Right ventricle myocardium inferior (tissue), 1 donor: ENCODE measurements at places on chromosomes 2 and 18. TPM values are rescaled to one million over a fixed set of nuclear protein-coding genes. Genes with fewer than 3 reads are reported as not detected.

DNA sequence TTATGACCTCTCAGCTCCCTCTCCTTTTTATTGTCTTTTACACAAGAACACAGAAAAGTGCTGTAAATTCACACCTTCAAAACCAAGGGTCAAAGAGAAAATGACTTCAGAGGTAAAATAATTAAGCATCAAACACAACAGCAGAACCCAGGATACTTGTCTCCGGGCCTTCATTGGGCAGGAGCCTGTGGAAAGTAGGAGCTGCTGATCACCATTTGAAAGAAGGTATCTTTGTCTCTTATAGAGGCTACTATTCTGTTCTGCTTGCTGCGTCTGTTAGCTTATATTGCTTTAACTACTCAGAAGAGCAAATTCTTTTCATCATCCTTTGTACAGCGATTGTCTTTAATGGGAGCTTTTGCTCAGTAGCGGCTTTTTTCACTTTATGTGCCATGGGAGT, 261.1 kb downstream of the PTGR3 start:
- no peak for DNase-seq

The ACVR1 gene
- total RNA-seq = 25.3 TPM

GRCh38 chr2:101433465-101433864, 41.4 kb downstream of the RFX8 start:
- no peak for DNase-seq

DNA sequence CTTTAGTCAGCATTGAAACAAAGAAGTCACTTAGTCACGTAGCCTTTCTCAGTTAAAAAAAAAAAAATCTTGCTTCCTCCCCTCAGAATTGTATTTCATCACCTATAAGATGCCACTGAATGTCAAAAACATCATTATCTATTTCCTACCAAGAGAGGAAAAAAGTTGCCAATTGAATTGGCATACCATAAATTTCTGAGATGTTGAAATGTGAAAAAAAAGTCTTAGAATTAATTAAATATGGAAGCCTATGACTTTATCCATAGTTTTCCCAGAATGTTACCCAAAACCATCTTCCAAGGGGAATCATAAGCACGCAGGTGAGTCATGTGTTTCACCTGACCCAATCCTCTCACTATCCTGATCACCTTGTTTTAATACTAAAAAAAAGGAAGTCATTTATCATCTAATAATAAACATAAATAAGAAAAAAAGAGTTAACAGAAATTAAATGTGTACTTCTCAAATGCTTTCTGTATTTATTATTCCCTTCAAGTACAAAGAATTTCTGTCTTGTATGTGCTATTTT, 205.7 kb downstream of the TCF4 start:
- DNase-seq = no peak

GRCh38 chr2:47300081-47300480, 102.9 kb upstream of the MSH2 start:
- no peak for DNase-seq

The CCDC74B gene
- 0.97 TPM for total RNA-seq

- DNase-seq = no peak
Observed at GRCh38 chr18:55083461-55083860, 124.2 kb upstream of the CCDC68 start.

DNA sequence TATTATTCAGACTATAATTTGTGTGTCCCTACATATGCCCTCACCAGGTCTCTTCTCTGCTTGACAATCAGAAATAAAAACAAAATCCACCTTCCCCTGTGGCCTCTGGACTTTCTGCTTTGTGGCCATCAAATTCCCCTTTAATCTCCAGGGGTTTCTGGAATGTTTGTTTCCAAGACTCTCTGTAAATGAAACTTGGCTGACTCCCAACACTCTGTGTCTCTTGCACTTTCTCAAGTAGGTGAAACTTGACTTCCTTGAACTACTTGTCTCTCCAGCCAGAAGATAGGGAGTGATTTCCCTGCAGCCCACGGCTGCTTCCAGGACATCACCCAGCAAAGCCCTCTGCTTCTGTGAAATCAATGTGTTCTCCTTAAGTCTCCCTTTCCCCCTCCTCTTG, 54.1 kb upstream of the AQP4 start:
- DNase-seq = no peak

DNA sequence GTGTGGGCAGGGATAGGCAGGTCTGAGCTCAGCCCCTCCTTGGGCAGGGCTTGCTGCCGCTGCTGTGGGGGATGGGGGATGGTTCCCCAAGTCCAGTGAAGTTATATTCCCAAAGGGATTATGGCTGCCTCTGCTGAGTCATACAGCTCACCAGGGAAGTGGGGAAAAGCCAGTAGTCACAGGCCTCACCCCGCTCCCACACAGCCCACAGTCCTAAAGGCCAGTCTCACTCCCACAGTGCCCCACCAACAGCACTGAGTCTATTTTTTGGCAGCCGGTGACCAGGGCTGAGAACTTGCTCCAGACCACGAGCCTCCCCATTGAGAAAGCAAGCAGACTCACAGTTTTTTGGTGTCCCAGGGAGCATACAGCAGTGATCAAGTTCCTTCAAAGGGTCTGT, 173.3 kb downstream of the OSR1 start:
- DNase-seq = no peak

GRCh38 chr2:194464964-194465638, 1191.9 kb upstream of the SLC39A10 start:
- no peak for DNase-seq

DNA sequence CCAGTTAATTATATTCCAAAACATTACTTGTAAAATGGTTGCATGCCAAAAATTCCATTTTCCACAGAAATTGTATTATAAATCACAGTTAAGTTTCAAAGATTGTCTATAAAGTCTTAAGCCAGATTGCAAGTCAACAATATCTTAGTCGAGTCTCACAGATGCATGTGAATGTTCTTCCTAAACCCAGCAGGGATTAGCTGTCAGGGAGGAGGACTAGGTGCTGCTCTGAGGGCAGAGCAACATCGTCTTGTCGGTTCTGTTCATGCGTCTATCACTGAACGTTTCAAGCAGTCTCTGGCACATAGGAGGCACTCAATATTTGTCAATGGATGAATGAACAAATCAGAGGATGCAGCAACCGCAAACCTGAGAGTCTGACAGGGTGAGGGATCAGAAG, 27.0 kb downstream of the EPB41L3 start:
- no peak for DNase-seq

GRCh38 chr18:62578980-62579511, 56.2 kb downstream of the ZCCHC2 start:
- DNase-seq = no peak

- DNase-seq = no peak
Observed at GRCh38 chr2:7102826-7103225, 185.6 kb downstream of the RNF144A start.

The RNF125 gene
- 5.6 TPM for total RNA-seq

GRCh38 chr18:58556331-58557007, 72.4 kb downstream of the ALPK2 start:
- peak; percentile 74 for DNase-seq

The SCG2 gene
- not detected for total RNA-seq

GRCh38 chr2:234257859-234258561, 207.5 kb downstream of the SPP2 start:
- DNase-seq = no peak

The LIMS2 gene
- total RNA-seq = 260 TPM

The SLC39A10 gene
- 7.1 TPM for total RNA-seq

The B3GNT7 gene
- 9.1 TPM for total RNA-seq

- no peak for DNase-seq
Observed at GRCh38 chr18:24930971-24931370, 421.0 kb downstream of the ZNF521 start.

DNA sequence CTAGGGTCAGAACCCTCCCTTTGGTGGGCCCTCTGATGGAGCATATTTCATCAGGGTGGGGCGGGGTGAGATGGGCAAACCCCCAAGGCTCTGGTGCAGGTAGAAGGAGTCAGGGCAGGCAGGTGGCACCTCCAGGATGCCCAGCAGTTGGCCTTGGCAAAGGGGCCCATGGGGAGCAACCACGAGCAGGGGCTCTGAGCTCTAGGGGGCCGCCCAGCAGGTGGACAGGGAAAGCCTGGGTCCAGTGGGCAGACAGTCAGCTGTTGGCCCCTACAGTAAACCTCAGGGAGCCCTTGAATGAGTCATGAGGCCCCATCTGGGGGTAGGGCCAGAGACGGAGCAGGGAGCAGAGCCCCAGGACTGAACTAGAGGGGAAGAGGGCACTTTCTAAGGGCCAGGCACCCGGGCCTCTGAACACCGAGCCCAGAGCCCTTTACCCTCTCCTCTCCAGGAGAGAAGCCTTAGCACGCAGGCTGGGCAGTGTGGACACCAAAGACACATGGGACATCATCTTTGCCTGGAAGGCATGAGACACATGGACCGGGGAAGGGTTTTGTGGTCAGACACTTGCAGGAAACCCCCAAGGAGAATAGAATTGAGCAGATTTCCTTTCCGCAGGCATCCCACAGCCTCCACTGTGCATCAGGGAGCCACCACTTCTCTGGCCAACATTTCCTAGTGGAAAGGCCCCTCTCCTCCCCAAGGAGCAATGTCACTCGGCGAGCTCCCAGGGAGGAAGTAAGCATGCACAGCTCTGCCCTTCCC, 257.3 kb downstream of the GLI2 start:
- peak; percentile 40 for DNase-seq

GRCh38 chr18:10352671-10353070, 101.8 kb upstream of the APCDD1 start:
- DNase-seq = no peak

DNA sequence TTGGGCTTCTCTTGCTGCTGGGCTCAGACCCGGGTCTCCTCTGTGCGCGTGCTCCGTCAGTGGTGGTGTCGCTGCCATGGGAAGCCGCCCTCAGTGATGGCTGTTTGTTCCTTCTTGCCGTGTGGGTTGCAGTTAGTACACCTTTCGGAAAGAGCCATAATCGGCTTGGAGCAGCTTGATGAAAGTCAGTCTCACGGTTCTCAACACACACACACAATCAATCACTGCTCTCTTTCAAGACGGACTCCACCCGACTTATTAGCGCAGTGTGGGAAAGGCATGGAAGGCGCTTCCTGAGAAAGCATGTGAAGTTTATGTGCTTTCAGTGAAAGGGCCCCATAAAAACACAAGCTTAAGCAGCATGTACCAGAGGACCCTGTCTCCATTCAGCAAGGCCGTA, 64.1 kb downstream of the SOX11 start:
- DNase-seq = no peak

GRCh38 chr18:70384181-70384790, 95.4 kb downstream of the SOCS6 start:
- DNase-seq = no peak

- DNase-seq = no peak
Observed at GRCh38 chr2:234993541-234993981, 41.7 kb downstream of the SH3BP4 start.

The ERBB4 gene
- total RNA-seq = 12.4 TPM

The GNAL gene
- 5.1 TPM for total RNA-seq

DNA sequence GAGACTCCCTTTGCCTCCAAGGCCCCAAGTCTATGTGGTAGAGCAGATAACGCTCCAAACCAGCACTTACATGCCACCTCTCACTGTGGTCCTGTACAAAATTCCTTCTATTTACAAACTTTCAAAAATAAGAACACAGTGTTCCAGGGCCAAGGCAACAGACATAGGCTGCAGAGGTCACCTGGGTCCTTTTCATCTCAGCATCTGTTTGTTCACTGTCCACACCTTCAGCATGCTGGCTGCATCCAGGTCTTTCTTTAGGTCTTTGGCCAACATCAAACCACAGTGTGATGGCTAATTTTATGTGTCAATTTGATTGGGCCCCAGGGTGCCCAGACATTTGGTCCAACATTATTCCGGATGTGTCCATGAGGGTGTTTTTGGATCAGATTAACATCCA, 20.0 kb upstream of the INO80C start:
- DNase-seq = no peak

DNA sequence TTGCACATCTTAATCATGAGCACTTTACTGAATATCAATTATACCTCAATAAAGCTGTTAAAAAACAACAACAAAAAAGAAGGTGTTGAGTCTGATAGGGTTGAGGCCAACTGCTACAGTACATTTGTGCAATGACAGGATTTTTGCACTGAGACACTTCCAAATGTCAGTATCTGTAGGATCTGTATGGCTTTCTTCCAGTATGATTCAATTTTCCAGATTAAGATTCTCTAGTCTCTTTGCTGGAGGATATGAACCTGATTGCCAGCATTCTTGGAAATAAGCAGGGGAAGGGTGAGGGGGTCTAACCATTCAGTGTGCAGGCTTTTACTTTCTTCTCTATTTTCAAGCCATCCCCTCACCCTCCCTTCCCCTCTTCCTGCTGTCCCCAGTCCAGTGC, 85.1 kb downstream of the SEMA4F start:
- DNase-seq = no peak

- no peak for DNase-seq
Observed at GRCh38 chr2:172361360-172361759, 66.0 kb upstream of the ITGA6 start.

The SIGLEC15 gene
- total RNA-seq = not detected

DNA sequence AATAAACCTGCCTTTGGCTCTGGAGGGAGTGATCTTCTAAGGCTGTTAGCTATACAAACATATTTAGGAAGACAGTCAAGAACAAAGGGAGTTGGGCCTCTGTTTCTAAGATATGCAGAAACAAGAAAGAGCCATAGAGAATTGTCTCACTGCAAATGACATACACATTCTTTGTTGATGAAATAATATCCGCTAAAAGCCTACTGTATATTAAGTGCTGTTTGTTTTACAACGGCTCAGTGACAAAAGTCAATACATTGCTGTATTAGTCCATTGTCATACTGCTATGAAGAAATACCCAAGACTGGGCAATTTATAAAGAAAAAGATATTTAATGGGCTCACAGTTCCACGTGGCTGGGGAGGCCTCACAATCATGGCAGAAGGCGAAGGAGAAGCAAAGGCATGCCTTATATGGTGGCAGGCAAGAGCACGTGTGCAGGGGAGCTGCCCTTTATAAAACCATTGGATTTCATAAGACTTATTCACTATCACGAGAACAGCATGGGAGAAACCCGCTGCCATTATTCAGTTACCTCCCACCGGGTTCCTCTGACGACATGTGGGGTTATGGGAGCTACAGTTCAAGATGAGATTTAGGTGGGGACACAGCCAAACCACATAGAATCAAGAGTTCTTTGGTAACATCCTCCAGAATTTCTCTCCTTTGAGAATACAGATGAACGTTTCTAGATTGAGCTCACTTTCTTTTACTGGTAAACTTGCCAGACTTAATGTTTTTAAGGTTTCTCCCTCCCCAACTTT, 157.8 kb downstream of the PIK3C3 start:
- DNase-seq = no peak

The POTEJ gene
- not detected for total RNA-seq

The ASPRV1 gene
- 0.81 TPM for total RNA-seq

DNA sequence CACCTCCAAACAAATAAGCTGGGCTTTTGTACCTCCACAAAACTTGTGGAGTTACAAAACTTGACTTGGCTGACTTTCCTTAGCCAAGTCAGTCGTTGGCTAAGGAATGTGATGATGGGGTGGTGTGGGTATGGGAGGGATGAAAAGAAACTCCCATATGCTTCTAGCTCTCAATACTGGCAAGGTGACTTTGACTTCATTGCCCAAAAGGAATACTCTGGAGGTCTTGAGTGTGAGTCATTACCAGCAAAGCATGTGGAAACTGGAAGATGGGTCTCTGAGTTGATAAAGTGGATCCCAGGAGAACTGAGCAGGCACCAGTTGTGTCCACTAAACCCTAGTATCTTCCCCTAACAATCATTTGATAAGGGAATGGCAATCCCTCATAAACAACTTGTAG, 226.7 kb downstream of the GULP1 start:
- no peak for DNase-seq

The RGPD4 gene
- 0.05 TPM for total RNA-seq

- no peak for DNase-seq
Observed at GRCh38 chr2:122315306-122315705, 559.9 kb downstream of the TSN start.
